ENCODE measurements at places on chromosomes 11 and 22.

- H3K27me3 ChIP-seq: no peaks in the 10 kb centered on the region
- DNase-seq: no peak
- H3K4me3 ChIP-seq: no peak overlapping the region
- H3K27ac ChIP-seq: no peak overlapping the region
Observed at GRCh38 chr11:108933630-108934029, 268.8 kb downstream of the DDX10 start.

GRCh38 chr22:11628651-11629511 lies 3899.1 kb upstream of the OR11H1 start:
- H3K4me3 ChIP-seq: no peak overlapping the region
- no peaks in the 10 kb centered on the region for H3K27me3 ChIP-seq
- no peaks in the 10 kb centered on the region for H3K4me1 ChIP-seq
- no peak overlapping the region for H3K27ac ChIP-seq

DNA sequence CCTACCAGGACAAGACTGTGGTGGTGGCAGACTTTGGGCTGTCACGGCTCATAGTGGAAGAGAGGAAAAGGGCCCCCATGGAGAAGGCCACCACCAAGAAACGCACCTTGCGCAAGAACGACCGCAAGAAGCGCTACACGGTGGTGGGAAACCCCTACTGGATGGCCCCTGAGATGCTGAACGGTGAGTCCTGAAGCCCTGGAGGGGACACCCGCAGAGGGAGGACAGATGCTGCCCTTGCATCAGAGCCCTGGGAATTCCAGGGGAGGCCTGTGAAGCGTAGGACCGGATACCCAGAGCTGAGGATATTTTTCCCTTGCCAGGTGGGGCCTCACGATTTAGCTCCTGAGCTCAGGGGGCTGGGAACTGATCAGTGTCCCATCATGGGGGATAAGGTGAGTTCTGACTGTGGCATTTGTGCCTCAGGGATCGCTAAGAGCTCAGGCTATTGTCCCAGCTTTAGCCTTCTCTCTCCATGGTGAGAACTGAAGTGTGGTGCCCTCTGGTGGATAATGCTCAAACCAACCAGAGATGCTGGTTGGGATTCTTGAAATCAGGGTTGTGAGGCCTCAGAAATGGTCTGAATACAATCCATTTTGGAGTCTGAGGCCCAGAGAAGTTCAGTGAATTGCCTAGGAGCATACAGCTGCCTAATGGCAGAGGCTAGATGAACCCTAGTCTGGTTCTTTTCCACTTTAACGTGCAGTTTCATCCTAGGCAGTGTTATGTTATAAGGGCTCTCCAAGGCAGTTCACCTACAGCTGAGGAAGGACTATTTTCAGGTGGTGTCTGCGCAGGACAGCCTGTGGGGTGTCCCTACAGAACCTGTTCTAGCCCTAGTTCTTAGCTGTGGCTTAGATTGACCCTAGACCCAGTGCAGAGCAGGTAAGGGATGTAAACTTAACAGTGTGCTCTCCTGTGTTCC lies 19.5 kb downstream of the PIK3IP1 start:
- H3K4me3 ChIP-seq: no peak overlapping the region
- H3K27ac ChIP-seq: no peak overlapping the region
- peaks cover 12% of the 10 kb centered on the region for H3K36me3 ChIP-seq
- no peaks in the 10 kb centered on the region for H3K27me3 ChIP-seq

DNA sequence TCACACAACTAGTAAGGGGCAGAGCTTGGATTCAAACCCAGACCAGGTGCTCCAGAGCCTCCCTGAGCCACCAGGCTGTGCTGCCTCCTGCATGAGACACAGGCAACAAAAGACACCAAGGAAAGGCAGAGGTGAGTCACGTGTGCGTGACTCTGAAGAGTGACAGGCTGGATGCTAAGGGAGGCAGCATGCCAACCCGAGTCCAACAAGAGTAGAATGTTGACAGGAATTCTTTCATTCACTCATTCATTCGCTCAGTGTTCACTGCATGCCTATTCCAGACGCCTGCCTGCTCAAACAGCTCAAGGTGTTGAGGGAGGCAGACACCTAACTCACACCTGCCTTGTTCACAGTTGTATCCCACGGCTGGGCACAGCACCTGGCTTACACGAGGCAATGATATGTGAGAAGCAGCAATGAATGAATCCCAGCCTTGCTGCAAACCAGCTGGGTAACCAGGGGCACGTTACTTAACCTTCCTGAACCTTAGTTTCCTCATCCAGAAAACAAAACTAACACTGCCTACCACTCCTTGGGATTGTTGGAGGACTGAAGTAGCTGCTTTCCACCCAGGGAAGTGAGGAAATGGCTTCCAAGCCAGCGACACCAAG lies 73.8 kb upstream of the ARFGAP3 start:
- peaks cover 27% of the 10 kb centered on the region for H3K4me1 ChIP-seq
- H3K27me3 ChIP-seq: no peaks in the 10 kb centered on the region
- H3K27ac ChIP-seq: no peak overlapping the region

- no peaks in the 10 kb centered on the region for H3K36me3 ChIP-seq
- no peak overlapping the region for H3K27ac ChIP-seq
- H3K4me1 ChIP-seq: no peaks in the 10 kb centered on the region
- no peak overlapping the region for H3K4me3 ChIP-seq
- no peaks in the 10 kb centered on the region for H3K27me3 ChIP-seq
Observed at GRCh38 chr22:38923463-38924346, 33.7 kb upstream of the APOBEC3A start.

- no peaks in the 10 kb centered on the region for H3K27me3 ChIP-seq
- peaks cover 48% of the 10 kb centered on the region for H3K36me3 ChIP-seq
- H3K4me3 ChIP-seq: no peak overlapping the region
- DNase-seq: no peak
Observed at GRCh38 chr11:47327025-47327424, 25.5 kb downstream of the MYBPC3 start.

DNA sequence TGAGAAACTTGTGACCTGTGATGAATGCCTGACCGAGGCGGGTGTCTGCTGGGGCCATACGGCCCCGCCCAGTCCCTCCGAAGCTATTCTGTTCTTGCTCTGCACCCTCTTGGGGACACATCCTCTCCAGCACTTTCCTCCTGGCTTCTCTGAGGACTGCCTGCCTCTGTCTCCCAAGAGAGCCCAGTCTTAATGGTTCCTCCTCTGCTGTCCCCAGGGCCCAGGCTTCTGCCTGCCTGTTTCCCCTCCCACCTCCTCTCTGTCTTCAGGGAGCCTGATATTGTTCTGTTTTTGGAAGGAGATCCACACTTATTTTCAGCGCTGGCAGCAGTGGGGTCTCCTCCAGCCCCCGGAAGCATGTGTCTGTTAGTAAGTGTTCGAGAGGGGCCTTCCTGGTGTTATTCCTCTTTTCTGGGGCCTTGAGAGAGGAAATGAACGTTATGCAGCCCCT lies 18.7 kb downstream of the SYNGR1 start:
- H3K4me3 ChIP-seq: no peak overlapping the region
- H3K27ac ChIP-seq: no peak overlapping the region

- H3K36me3 ChIP-seq: no peaks in the 10 kb centered on the region
- H3K27me3 ChIP-seq: no peaks in the 10 kb centered on the region
- no peak for DNase-seq
Observed at GRCh38 chr22:35839841-35840301, 122.2 kb downstream of the APOL5 start.

DNA sequence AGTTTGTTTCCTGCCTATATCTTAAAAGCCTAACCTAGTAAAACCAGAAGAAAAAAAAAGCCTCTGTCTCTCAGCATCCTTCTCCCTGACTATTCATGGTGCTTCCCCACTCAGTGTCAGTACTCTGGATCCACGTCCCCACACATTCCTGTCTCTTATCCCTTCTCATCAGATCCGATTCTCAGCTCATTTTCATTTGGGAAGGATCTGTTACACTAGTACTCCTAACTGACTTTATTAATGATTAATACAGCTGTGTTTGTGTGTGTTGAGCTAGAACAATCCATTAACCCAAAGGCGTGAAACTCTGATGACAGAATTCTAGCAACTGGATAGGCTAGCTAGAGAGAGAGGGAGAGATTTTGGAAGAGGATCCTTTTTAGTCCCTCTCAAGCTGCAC lies 1.5 kb downstream of the PRRG4 start:
- no peaks in the 10 kb centered on the region for H3K36me3 ChIP-seq
- no peak overlapping the region for H3K27ac ChIP-seq
- H3K4me3 ChIP-seq: no peak overlapping the region
- no peak for DNase-seq
- H3K27me3 ChIP-seq: no peaks in the 10 kb centered on the region
- peaks cover 11% of the 10 kb centered on the region for H3K4me1 ChIP-seq

DNA sequence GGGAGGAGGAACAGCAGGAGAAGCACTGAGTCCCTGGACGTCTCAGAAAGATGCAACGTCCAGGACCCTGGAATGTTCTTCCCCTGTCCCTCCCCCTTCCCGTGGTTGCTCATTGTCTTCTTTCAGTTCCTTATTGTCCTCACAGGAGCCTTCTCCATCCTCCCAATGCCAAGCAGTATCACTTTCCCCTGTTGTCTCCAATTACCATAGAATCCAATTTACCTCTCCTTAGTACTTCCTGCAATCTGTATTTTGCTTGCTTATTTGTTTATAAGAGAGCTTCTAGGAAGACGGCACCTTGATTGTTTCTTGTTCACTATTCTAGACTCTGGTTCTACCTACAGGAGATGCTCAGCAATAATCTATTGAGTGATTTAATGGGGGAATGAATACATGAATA lies 1273.7 kb downstream of the LRRC4C start:
- DNase-seq: no peak
- no peaks in the 10 kb centered on the region for H3K27me3 ChIP-seq
- no peaks in the 10 kb centered on the region for H3K4me1 ChIP-seq
- no peak overlapping the region for H3K27ac ChIP-seq
- H3K36me3 ChIP-seq: no peaks in the 10 kb centered on the region

DNA sequence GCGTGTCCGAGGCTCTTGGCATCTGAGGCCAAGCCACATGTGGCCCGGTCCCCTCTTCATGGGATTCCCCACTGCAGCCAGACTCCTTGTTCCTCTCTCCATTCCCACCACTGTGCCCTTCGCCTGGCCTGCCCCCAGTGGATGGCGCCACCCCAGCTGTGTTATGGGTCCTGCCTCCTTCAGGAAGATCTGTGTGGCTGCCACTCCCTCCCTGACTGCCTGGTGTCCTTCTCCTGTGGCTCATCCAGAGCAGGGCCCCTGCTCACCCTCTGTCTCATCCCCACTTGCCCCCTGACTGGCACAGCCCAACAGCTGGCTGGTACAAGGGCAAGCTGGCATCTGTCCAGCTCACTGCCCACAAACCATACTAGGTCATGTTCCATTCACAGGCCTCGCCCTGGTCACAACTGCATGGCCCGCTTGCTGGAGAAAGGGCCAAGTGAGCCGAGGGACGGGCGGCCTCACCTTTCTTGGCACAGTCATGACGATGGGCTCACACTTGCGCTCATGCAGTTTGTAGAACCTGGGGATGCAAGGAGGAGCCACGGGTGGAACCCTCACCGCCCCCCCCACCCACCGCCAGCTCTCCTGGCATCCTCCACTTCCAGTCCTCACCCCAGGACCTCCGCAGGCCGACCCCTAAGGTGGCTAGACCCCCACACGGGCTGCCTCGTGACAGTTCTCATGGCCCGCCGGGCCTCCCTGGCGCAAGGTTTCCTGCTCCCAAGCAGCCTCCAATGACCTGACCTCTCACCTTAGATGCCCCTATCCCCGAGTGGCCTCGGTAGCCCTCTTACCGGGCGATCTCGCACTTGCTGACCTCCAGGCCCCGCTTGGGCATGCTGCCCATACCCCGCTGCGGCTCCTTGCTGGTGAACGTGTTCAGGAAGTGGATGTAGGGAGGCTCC lies 2.1 kb upstream of the PTPRCAP start:
- no peak for DNase-seq
- peak overlapping the region; percentile 78 for H3K27ac ChIP-seq
- H3K36me3 ChIP-seq: peaks cover 15% of the 10 kb centered on the region
- peaks cover 69% of the 10 kb centered on the region for H3K4me1 ChIP-seq
- peak overlapping the region; percentile 81 for H3K4me3 ChIP-seq

GRCh38 chr11:1303973-1304372 lies 5.5 kb downstream of the TOLLIP start:
- peaks cover 27% of the 10 kb centered on the region for H3K4me1 ChIP-seq
- H3K4me3 ChIP-seq: no peak overlapping the region
- H3K27me3 ChIP-seq: no peaks in the 10 kb centered on the region
- H3K36me3 ChIP-seq: no peaks in the 10 kb centered on the region
- DNase-seq: no peak

DNA sequence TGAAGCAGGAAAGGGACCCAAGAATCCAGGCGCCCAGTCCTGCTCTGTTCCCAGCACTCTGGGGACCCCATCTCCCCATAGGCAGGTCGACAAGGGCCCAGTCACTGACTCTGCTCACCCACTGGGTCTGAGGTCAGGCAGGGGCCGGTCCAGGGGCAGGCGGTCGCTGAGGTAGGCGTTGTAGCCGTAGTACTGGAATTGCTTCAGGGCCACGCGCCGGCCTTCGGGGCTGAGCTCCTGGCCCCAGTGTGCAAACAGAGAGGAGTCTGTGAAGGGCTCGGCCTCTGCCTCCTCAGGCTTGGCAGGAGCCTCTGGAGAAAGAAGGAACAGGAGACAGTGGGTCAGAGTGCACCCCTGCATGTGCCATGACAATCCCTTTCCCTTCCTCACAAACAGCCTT lies 95.6 kb upstream of the CSNK2A3 start:
- no peak overlapping the region for H3K4me3 ChIP-seq
- no peaks in the 10 kb centered on the region for H3K4me1 ChIP-seq
- H3K27me3 ChIP-seq: no peaks in the 10 kb centered on the region
- H3K27ac ChIP-seq: no peak overlapping the region
- no peak for DNase-seq
- no peaks in the 10 kb centered on the region for H3K36me3 ChIP-seq

GRCh38 chr22:20246368-20247009 lies 21.6 kb downstream of the RTN4R start:
- DNase-seq: no peak
- H3K27me3 ChIP-seq: no peaks in the 10 kb centered on the region
- H3K36me3 ChIP-seq: no peaks in the 10 kb centered on the region
- H3K27ac ChIP-seq: no peak overlapping the region
- H3K4me3 ChIP-seq: no peak overlapping the region
- peaks cover 47% of the 10 kb centered on the region for H3K4me1 ChIP-seq

GRCh38 chr22:42335839-42336378 lies 65.5 kb upstream of the TCF20 start:
- H3K27me3 ChIP-seq: no peaks in the 10 kb centered on the region
- H3K4me3 ChIP-seq: no peak overlapping the region
- no peak for DNase-seq
- H3K4me1 ChIP-seq: no peaks in the 10 kb centered on the region
- H3K36me3 ChIP-seq: no peaks in the 10 kb centered on the region
- H3K27ac ChIP-seq: no peak overlapping the region

DNA sequence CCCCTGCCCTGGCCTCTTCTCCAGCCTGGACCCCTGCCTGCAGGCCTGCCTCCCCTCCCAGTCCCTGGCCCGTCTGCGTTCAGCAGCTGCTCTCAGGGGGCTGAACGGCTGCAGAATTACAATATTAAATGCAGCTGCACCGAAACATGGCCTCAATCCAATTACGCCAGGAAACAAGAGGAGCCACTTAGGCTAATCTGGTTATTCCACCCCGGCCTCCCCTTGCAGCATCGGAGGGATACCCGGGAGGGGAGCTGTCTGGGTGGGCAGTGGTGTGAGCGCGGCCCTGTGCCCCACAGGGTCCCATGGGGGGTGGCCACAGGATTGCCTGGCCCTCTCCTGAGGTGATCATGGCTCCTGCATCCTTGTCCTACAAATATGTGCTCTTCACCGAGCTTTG lies 42.6 kb downstream of the FLRT1 start:
- H3K4me3 ChIP-seq: no peak overlapping the region
- no peak overlapping the region for H3K27ac ChIP-seq

GRCh38 chr11:3341298-3341697 lies 37.6 kb downstream of the ZNF195 start:
- H3K4me1 ChIP-seq: no peaks in the 10 kb centered on the region
- no peak overlapping the region for H3K27ac ChIP-seq
- H3K4me3 ChIP-seq: no peak overlapping the region
- DNase-seq: peak; percentile 42
- no peaks in the 10 kb centered on the region for H3K36me3 ChIP-seq

All from CD4-positive, alpha-beta memory T cell (primary cell).